ENCODE measurements at places on chromosomes 4 and X.
A peak's percentile ranks its signal among the peaks of the same experiment; 100 is the strongest.

DNA sequence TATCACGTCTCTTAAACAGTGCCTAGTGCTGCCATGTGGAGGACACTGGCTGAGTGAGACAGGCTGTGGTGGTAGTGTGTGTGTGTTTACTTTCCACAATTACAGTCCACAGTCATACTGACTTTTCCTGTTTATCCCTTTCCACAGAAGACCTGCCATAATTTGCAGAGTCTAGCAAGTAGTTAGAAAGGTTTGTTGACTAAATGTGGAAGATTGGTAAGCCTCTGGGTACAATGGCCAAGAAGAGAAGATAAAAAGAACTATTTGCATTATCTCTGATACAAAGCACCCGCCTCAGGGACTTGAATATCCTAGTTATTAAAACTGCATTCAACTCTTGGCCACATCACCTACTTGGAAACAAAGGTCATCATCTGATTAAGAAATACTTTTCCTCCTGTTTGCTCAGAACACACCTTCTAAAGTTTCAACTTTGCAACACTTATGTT, 89.1 kb downstream of the FAM13A start:
- no peak for DNase-seq

GRCh38 chr4:128353791-128354190, 66.2 kb upstream of the PGRMC2 start:
- DNase-seq, result no peak

DNA sequence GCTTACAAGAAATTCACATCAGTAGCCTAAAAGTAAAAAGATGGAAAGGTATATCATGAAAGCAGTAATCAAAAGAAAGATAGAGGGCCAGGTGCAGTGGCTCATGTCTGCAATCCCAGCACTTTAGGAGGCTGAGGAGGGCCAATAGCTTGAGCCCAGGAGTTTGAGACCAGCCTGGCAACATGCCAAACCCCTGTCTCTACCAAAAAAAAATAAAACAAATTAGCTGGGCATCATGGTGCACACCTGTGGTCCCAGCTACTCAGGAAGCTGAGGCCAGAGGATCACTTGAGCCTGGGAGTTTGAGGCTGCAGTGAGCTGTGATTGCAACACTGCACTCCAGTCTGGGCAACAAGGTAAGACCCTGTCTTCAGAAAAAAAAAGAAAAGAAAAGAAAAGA, 55.5 kb downstream of the GSPT2 start:
- DNase-seq, result no peak

- no peak for DNase-seq
These were observed 51.9 kb downstream of the PHKA2 start for GRCh38 chrX:18931972-18932371.

DNA sequence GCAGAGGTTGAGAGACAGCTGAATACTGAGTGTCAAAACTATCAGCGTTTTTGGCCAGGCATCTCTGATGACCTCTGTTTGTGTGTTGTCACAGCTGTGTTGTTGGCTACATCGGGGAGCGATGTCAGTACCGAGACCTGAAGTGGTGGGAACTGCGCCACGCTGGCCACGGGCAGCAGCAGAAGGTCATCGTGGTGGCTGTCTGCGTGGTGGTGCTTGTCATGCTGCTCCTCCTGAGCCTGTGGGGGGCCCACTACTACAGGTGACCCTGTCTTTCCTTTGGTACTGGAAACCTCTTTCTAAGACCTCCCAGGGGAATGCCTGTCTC, 86.9 kb downstream of the EGF start:
- DNase-seq, result no peak

DNA sequence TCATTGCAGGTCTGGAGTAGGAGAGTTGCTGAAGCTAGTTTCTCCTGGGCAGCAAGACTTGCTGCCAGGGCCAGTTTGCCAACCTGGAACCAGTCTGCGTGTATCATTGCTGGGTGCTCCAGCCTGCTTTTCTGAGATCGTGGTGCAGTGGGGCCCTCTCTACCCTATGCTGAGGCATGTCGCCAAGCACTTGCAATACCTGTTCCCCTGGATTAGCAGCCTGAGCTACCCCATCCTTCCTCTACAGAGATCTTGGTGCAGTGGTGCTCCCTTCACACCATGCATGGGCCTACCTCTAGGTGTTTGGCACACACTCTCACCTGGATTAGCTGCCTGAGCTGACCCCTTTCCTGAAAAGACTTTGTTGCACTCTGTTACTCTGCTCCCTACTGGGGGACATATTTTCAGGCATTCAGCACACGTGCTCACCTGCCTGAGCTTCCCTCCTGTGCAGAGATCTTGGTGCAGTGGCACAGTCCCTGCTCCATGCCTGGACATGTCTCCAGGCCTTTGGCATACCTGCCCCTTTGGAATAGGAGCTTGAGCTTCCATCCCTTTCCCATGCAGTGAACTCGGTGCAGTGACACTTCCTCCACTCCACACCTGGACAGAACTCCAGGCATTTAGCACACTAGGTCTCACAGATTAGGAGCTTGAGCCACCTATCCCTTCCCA, 133.7 kb upstream of the CXCL13 start:
- no peak for DNase-seq

DNA sequence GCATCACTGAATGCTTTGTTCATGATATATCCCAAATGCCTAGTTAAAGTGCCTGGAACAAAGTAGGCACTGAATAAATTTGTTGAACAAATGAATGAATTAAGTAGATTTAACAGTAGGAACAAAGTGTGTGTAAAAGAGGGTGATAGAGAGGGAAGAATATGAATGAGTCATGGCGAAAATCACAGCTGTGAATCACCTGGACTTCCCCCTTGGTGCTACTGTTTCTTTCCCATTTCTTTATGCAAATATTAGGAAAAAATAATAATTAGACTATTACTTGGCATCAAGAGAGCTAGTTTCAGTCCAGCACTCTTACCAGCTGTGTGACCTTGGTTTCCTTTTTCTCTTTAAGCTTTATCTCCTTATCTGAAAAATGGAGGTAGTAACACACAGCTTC, 9.2 kb downstream of the SPIN3 start:
- no peak for DNase-seq

DNA sequence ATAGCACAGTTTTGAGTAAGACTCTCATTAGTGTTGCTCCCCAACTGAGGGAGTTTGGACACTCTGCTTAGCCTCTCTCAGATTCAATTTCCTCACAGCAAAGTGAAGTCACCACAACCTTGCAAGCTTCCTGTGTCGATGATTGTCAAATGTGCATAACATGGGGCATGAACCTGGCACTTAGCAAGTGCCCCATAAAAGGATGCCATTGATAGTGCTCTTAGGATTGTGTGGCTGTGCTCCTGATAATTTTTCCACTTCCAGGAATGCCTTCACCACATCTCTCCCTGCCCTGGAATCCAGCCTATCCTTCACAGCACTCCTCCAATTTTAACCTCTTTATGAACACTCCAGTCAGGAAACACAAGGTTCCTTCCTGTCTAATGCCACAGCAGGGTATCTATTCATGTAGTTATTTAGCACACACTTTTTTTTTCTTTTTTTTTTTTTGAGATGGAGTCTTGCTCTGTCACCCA, 309.4 kb downstream of the PPP3CA start:
- DNase-seq, result no peak

- DNase-seq, result no peak
These were observed 68.3 kb downstream of the LARP7 start for GRCh38 chr4:112704991-112705845.

DNA sequence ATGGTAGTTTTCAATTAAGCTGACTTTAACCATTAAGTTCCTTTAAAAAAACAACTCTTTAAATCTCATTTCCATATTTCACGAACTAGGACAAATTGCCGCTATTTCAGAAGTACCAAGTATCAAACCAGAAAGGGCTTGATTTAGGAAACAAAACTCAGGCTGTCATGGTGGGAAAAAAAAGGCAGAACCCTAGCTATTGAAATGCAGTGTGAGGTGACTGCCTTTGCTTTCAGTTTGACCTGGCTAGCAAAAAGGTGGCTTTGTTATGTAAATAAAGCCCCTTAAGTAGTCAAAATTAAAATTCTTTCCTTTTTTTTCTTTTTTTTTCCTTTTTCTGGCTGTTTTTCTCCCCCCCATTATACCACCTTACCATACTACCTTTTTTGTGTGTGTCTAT, 40.6 kb upstream of the CYP2U1 start:
- DNase-seq, result no peak

- no peak for DNase-seq
These were observed 33.5 kb upstream of the CHRNA9 start for GRCh38 chr4:40301603-40302002.

DNA sequence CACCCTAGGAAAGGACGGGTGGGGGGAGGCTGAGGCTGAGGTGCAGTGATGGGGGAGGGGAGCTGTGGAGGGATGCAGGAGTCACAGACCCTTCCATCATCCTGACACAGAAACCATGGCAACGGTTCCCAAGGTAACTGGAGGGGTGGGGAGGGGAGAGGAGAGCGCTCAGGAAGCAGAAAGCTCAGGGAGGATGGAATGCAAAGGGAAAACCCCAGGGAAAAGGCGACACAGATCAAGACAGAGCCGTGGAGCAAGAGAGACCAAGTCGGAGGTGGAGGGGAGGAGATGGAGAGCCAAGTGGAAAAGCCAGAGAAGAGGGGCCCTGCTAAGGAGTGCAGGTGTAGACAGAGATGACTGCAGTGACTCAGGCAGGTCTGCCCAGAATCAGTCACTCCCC, 14.5 kb downstream of the L1CAM start:
- DNase-seq, result no peak

GRCh38 chr4:95728145-95728544, 111.7 kb upstream of the PDHA2 start:
- DNase-seq, result no peak

GRCh38 chr4:183966371-183966770, 61.3 kb downstream of the STOX2 start:
- DNase-seq, result no peak

DNA sequence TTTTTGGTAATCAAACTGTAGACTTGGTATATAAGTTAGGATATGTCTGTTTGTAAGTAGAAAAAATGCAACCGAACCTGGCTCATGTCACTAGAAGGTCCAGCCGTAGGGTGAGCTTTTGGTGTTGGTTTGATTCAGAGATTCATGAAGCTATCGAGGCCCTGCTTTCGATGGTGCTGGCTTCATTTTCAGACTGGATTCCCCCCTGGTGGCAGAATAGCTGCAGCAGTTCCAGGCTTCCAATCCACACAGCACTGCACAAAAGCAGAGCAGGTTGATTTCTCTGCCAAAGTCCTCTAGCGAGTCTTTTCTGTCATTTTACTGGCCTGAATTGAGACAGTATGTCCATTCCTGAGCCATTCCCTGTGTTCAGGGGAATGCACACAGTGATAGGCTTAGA, 33.1 kb downstream of the PDK3 start:
- DNase-seq, result no peak

DNA sequence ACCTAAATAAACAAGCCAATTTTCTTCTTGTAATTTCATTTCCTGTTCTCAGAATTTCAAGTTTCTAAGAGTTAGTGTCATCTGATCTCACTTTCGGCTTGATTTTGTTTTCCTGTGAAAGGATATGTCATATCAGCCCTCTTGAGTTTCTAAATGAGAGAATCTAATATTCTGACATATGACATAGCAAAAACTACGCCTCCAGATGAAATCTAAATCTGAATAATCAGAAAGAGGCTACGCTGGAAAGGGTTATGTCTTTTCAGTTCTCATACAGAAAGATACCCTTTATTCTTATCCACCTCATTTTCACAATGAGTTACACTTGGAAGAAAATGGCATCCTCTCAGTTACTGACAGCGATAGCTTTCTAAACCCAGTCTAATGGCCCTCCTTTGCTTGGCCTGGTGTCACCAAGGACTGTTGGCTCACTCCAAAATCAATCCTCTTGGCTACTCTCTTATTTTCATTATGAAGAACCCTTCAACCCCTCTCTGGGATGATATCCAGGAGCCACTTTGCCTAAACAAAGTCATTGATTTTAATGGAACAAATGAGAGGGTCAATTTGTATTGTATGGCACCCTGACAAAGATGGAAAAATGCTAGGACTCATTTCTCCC, 65.6 kb downstream of the ASB9 start:
- DNase-seq, result no peak

GRCh38 chrX:100512471-100512870, 72.3 kb upstream of the TNMD start:
- DNase-seq, result no peak

GRCh38 chrX:50097071-50097470, 103.7 kb downstream of the AKAP4 start:
- DNase-seq, result no peak

GRCh38 chrX:107676559-107677378, 48.5 kb downstream of the PRPS1 start:
- DNase-seq, result peak; percentile 95

GRCh38 chr4:171221181-171221580, 592.0 kb upstream of the GALNTL6 start:
- DNase-seq, result no peak

- no peak for DNase-seq
These were observed 58.6 kb upstream of the ZC4H2 start for GRCh38 chrX:65034668-65035445.

DNA sequence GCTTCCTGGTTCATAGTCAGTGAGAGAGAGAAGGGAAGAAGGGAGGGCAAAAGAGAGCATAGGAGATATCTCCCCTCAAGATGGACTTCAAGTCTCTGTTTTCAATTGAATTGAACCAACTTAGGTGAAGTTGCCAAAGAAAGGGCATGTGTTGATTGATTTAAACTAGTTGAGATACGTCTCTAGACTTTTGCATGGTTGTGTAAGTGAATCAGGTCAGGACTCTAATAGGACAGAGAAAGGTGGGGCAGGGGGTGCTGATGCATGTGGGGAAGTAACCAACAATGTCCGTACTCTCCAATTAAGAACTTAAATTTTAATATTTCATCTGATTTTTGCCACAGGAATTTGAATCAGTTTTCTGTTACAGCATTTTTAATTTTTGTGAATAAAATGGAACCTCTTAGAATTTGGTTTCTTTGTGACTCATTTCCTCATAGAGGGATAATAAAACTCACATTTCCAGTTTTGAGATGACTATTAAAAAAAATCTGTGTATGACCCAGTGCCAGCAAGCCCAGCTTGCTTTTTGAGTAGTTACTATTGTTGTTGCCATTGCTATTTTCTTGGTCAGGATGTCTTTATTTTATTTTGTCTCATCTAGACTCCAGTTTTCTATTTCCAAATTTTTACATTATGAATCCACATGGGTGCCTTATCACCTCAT, 37.3 kb downstream of the SLIT2 start:
- no peak for DNase-seq

DNA sequence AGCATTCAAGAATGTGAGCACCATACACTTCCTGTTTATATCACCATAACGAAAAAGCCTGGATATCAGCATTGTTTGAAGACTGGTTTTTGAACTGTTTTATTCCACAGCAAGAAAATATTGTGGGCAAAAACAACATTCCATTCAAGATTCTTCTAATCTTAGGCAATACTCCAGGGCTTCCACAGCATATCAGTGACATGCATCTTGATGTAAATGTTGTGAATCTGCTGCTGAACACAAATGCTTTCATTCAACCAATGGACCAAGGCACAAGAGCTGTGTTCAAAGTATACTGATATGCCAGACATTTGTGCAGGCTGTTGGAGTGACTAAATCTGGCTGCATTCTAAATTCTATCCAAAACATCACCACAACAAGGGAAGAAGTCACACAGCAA, 260.1 kb upstream of the ETNPPL start:
- DNase-seq, result no peak

DNA sequence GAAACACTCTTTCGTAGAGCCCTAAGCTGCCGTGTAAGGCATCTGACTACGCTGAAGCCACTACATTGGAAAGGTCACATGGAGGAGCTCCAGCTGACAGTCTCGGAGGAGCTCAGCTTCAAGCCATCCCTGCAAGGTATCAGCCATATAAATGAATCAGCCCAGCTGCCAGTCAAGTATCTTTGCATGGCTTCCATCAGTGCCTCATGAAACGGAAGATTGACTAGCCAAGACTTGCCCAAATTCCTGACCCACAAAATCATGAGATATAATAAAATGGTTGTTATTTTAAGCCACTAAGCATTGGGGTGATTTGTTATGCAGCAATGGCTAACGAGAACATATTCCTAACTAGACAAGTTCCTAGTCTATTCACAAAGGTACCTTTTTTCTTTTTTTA, 104.1 kb upstream of the SCOC start:
- no peak for DNase-seq

Data from vagina (tissue), 2 donors.